ENCODE measurements at places on chromosomes 16 and 17.

- no peak for DNase-seq
Observed at GRCh38 chr16:48310908-48311641, 63.7 kb upstream of the ABCC11 start.

DNA sequence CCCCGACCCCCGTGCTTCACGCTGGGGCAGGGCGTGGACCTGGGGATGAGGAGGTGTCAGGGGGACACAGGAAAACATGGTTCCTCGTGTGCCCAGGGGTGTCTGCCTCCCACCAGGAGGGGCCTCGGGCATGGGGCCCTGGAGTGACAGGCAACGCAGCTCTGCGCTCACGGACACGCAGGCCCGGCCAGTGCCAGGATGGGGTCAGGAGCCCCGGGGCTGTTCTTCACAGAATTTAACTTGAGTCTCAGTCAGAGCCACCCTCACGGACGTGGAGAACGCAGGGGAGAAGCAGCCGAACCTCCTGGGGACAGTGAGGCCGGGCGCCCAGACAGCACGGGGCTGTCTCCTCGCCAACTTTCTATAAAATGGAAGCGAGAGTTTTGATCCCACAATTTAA is 16.7 kb downstream of the UNKL start:
- no peak for DNase-seq

- DNase-seq: no peak
Observed at GRCh38 chr17:45871718-45872117, 22.6 kb upstream of the MAPT start.

DNA sequence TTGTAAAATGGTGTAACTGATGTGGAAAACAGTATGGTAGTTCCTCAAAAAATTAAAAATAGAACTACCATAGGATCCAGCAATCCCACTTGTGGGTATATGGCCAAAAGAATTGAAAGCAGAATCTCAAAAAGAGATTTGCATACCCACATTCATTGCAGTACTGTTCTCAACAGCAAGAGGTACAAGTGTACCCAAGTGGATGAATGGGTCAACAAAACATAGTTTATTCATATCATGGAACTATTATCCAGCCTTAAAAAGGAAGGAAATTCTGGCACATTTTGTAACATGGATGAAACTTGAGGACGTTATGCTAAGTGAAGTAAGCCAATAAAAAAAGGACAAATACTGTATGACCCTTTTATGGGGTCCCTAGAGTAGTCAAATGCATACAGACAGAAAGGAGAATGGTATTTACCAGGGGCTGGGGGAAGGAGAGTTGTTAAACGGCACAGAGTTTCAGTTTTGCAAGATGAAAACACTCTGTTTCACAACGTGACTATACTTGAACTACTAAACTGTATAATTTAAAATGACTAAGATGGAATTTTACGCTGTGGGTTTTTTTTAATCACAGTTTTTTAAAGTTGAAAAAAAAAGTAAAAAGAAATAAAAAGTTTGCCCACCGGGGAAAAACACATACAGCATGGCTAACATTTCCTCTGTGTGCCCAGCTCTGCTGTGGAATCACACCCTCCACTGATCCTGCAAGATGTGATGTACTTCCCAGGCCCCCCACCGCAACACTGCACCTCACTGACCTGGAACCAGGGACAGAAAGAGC is 6.1 kb downstream of the TVP23A start:
- no peak for DNase-seq

DNA sequence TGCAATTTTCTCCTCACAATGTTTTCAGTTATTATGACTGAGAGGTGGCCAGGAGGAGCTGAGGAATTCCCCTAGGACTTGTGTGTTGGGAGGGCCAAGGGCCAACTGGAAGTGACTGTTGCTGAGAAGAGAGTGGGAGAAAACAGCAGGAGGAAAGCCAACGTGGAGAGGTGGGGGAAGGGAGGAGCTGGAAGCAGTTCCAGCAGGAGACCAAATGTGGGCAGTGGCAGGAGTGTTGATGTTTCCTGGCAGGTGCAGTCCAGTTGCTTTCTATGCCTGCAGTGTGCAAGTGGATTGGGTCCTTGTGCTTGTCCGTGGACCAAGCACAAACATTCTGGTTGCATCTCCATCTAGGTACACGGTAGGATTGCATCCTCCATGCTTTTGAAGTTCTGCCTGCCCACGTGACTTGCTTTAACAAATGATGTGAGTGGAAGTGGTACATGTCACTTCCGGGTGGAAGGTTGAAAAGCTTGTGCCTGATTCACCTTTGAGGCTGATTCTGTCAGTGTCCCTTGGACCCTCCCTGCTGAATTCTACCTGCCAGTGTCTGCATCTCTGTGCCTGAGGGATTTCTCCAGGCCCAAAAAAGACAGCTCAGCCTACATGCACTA is 54.7 kb upstream of the CRHR1 start:
- DNase-seq: no peak

DNA sequence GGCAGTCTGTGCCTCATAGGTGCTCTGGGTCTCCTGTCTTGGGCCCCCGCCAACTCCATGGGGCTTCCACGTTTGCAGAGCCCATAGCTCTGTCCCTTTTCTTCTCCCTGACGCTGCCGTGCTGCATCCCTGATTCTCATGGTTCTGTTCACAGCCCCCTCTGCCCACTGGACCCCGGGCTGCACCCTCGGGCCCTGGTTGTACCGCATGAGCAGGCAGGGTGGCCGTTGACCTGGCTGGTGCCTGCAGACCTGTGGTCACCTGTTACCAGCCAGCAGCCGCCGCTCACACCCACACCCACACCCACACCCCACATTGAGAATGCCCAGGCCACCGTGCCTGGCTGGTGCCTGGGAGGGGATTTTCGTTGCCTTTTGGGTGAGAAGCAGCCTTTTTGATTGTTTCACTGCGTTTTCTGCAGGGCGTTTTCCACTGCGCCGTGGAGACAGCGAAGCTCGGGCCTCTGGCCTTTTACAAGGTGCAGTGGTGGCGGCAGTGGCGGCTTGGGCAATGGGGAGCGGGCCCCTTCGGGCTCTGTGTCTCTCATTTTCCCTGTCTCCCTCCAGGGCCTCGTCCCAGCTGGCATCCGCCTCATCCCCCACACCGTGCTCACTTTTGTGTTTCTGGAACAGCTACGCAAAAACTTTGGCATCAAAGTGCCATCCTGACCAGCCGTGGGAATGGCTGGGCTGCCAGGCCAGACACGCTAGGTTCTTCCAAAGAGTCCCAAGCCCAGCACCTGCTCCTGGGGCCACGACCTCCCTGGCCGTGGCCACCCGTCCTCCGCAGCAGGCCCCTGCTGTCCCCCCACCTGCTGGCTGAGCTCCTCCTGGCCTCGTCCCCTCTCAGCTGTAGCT is 7.6 kb downstream of the SLC25A10 start:
- DNase-seq: no peak

DNA sequence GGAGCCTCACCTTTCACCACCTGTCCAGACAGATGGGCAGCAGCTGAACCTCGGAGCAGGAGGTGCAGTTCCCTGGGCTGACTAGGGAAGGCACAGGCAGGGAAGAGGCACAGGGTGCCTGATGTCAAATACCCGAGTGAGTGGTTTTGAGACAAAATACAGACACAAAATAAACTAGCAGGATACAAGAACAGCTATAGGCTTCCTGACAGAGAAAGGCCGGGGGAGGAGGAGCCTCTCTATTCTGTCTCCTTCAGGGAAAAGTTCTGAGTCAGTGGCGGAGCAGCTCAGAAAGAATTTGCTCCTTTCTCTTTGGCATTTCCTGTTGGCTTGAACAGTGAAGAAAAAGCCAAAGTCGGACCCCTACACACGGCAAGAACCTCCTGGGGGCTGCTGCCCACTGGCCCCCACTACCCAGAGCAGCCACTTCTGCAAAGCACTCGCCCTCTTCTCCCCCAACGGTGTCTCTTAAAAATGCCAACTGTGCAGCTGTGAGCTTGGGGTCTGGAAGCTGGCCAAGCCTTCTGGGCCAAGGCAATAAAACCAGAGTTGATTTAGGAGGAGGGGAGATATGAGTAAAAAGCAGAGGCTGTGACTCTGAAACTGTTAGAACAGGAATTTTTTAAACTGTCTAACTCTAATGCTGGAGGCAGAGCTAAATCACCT is 14.4 kb upstream of the FAAP100 start:
- peak; percentile 83 for DNase-seq

DNA sequence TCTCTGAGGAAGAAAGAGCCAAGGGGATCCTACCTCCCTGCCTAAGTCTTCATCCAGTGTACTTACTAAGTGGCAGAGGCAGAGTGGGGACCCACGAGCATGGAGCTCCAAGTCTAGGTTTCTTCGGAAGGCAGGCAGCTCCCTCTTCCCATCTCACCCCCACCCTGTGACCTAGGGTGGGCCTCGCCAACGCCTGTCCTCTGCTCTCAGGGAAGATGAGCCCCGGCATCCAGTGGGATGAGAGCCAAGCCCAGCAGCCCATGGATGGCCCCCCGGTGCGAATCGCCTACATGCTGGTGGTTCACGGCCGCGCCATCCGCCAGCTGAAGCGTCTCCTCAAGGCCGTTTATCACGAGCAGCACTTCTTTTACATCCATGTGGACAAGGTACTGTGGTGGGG is 8.3 kb downstream of the XYLT2 start:
- DNase-seq: no peak

- DNase-seq: peak; percentile 74
Observed at GRCh38 chr17:7560172-7561027, 1.3 kb upstream of the SENP3 start.

- DNase-seq: no peak
Observed at GRCh38 chr16:29126616-29127015, 141.8 kb downstream of the LAT start.

- peak; percentile 70 for DNase-seq
Observed at GRCh38 chr16:80084614-80085013, 456.2 kb upstream of the DYNLRB2 start.

DNA sequence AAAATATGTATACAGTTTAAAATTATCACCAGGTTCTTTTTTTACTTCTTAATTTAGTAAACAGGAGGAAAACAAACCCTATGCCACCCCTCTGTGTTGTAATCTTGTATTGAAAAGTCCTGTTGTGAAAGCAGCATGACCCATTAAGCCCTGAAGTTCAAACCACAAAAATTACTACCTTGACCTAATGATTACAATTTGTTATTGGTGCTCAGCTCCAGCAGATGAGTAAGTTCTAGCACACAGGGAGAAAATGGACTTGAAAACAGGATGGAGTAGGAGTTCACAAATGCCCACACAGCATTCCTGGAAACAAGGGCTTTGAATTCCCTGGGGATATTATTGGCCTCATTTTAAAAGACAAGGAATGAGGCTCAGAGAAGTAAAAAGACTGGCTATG is 505.8 kb upstream of the ERCC4 start:
- no peak for DNase-seq
